ENCODE measurements at places on chromosomes 1 and 21. TPM values are rescaled to one million over a fixed set of nuclear protein-coding genes. Genes with fewer than 3 reads are reported as not detected.

Gene TSSK3
- total RNA-seq, result 0.64 TPM

Gene LCE3D
- 0.38 TPM for total RNA-seq

Gene PRPF38B
- 11.3 TPM for total RNA-seq

Gene PIGP
- total RNA-seq, result 3.2 TPM

Gene TFF2
- not detected for total RNA-seq

Gene DDI2
- total RNA-seq, result 13.7 TPM

Measured in bronchial epithelial cell (primary cell).